ENCODE measurements at places on chromosomes 3 and 15.
A peak's percentile ranks its signal among the peaks of the same experiment; 100 is the strongest.

DNA sequence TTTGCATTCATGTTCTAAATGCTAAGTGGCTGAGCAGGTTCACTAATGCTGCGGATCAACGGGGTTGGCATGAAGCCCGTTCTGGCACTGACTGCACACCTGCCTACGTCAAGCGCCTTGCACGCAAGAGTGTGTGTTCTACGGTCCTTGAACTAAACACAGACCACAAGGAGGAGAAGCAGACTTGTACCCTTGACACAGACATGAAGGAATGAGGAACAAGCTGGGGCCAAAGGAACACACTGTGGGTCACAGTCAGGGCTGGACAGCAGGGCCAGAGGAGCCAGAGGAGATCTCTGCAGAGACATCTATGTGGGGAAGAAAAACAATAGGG, 48.0 kb upstream of the LDHAL6B start:
- no peak for DNase-seq

DNA sequence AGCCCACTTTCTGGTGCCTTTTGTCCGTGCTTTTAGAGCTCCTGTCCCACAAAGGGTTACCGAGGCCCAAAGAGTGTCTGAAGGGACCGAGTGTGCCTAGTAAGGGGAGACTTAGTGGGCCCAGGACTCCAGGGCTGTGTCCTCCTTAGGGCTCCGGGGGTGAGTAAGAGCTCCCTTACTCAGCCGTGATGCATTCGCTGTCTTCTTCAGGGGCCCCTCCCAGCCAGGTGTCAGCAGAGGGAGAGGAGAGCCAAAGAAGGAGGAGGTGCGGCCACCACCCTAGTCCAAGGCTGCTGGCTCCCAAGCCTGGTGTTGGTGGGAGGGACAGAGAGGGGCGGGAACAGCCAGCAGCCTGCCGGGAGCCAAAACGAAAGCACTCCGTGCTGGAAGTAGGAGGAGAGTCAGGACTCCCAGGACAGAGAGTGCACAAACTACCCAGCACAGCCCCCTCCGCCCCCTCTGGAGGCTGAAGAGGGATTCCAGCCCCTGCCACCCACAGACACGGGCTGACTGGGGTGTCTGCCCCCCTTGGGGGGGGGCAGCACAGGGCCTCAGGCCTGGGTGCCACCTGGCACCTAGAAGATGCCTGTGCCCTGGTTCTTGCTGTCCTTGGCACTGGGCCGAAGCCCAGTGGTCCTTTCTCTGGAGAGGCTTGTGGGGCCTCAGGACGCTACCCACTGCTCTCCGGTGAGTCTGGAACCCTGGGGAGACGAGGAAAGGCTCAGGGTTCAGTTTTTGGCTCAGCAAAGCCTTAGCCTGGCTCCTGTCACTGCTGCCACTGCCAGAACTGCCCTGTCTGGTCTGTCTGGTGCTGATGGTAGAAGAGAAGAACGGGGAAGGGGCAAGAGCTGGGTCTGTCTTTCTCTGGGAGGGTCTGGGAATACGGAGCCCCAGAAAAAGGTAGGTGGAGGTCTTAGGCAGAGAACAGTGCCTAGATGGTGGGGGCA, at the start of gene IL17RC:
Gene IL17RC, plus strand, starts transcription at position 365 of the 947 bp plus-strand sequence. Its CDS starts 218 bp downstream, at position 583.
- DNase-seq: peak; percentile 76

DNA sequence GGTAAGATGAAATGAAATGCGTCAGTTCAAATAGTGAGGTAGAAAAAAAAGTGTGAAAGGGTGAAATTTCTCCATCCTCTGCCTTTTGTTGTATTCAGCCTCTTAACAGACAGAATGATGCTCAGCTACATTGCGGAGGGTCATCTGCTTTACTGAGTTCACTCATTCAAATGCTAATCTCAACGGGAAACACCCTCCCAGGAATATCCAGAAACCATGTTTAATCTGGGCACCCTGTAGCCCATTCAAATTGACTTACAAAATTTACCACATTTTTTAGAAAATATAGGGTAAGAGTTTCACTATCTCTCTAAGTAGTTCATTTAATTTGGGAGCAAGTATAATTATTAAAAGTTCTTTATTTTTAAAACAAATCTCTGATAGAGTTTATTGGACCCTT, 42.9 kb downstream of the C3orf38 start:
- DNase-seq: no peak

DNA sequence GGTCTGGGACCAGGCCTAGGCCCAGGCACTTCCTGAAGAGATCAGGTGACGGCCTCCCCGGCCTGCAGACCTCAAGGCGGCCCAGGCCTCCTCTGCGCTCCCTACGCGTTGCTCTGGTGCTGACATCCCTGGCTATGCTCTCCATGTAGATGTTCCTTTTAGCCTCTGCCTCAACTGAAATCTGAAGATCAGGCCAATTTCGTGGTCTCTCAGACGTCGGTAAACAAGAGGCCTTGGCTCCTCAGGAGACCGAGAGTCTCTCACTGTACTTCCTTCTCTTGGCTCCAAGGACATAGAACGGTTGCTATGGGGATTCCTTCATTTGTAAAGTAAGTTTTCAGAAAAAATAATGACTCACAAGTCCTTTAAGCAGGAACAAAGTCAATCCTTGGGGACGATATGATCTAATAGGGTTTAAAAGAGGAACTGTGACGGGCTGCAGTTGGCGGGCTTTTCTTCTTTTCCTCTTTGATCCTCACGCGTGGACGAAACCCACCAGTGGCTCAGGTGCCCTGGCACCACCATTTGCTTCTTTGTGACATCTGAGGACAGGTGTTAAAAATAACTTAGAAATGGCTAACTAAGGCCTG, 55.6 kb upstream of the CGNL1 start:
- peak; percentile 96 for DNase-seq

GRCh38 chr3:71090207-71090606, 493.3 kb downstream of the FOXP1 start:
- DNase-seq: no peak

- no peak for DNase-seq
Observed at GRCh38 chr3:142642956-142643355, 46.8 kb downstream of the PLS1 start.

- no peak for DNase-seq
Observed at GRCh38 chr3:45056608-45057301, 30.7 kb downstream of the CLEC3B start.

GRCh38 chr3:107285197-107285596, 92.0 kb upstream of the CCDC54 start:
- no peak for DNase-seq

GRCh38 chr3:188700918-188701317, 470.9 kb upstream of the TPRG1 start:
- DNase-seq: no peak

GRCh38 chr3:44414517-44415090, 62.9 kb downstream of the ZNF445 start:
- no peak for DNase-seq

GRCh38 chr3:149152420-149152819, 23.0 kb downstream of the HPS3 start:
- no peak for DNase-seq

DNA sequence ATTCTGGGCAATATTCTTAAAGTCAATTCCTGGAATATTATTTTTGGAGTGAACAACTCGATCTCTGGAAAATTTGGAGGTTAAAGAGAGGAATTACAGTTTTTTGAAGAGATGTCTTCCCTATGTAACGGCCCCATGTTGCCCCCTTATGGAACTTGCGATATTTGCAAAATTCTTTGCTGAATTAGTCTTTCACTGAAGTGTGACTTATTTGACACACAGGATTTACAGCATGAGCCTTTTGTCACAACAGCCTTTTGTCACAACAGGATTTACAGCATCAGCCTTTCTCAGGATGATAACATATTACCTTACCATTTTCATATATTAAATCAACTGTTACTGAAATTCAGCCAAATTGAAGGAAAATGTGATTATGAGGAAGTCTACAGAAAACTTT, 37.8 kb upstream of the SPTSSB start:
- DNase-seq: peak; percentile 68

DNA sequence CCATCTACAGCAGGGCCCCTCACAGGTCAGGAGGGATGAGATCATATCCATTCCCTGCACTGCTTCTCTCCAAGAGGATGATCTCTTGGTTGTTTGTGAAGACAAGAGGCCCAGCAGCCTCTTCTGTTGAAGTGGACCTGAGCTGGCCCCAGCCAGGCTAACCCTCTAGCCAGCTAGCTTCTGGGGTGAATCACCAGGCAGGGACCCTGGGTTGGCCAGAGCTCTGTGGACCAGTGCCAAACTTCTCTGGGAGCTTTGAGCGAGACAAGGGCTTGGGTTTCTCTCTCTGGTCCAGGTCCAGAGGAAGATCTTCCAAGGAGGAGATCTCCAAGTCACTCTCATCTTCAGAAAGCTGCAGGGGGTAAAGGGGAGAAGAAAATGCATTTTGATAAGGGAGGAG, 52.7 kb downstream of the CLDN18 start:
- no peak for DNase-seq

GRCh38 chr3:187946981-187947380, 201.7 kb upstream of the BCL6 start:
- DNase-seq: no peak

DNA sequence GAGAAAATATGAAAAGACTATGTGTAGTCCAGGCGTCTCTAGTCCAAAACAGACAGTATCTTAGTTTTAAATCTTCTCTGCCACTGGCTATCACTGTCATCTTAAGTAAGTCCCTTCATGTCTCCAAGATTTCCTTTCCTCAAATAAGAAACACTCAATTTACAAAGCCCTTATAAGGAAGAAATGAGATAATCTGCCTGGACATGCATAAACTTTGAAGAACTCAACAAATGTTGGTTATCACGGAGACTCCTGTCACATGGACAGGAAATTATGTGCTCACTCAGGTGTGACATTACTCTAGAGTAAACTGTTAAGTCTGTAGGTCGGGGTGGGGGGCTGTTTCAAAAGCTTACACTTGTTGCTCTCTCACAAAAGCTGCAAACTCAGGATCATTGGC, 91.9 kb downstream of the IMPG2 start:
- no peak for DNase-seq

GRCh38 chr3:5423523-5423922, 236.0 kb downstream of the EDEM1 start:
- peak; percentile 62 for DNase-seq

- peak; percentile 54 for DNase-seq
Observed at GRCh38 chr3:172185907-172186306, 146.5 kb downstream of the FNDC3B start.

DNA sequence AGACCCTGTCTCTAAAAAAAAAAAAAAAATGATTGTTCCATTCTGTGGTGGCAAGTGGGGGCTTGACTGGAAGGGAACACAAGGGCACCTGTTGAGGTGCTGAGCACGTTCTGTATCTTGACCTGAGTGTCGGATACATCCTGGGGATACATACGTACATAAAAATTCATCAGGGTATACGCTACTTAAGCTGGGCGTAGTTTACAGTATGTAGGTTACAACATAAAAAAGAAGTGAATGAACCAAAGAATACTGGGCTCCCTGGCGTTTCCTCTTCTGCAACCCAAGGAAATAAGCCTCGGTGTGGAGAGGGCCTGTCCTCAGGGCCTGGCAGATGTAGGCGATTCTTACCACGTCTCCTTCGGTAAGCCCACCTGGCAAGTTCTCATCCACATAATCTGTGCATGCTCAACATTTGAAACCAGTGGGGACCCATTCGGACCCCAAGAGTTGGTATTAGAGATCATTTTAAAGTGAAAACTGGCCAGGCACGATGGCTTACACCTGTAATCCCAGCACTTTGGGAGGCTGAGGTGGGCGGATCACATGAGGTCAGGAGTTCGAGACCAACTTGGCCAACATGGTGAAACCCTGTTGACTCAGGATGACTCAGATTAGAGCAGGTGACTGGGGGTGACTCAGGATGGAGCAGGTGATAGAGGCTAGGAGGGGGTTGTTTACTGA, 5.1 kb upstream of the MUC20 start:
- DNase-seq: peak; percentile 69

Data from suppressor macrophage treated with lipopolysaccharide for 1 hour (primary cell).